Activated T-cell treated with anti-CD3 and anti-CD28 coated beads, Interleukin-2, amount 50 U/mL, for 72 hours (primary cell): ENCODE measurements at places on chromosomes 12 and 14. TPM values are rescaled to one million over a fixed set of nuclear protein-coding genes. Genes with fewer than 3 reads are reported as not detected.

The KRT79 gene
- total RNA-seq = 0.19 TPM

The COX8C gene
- 1.2 TPM for total RNA-seq

The TBX5 gene
- not detected for total RNA-seq

The MSRB3 gene
- 0.16 TPM for total RNA-seq

The ATXN7L3B gene
- total RNA-seq = 25.6 TPM

The CACNA2D4 gene
- total RNA-seq = 7.2 TPM

The ST8SIA1 gene
- 8.7 TPM for total RNA-seq

The BMAL2 gene
- total RNA-seq = 16.1 TPM

The KCNH3 gene
- total RNA-seq = 1.5 TPM

The KLHDC1 gene
- total RNA-seq = 5.1 TPM

The OR4E2 gene
- not detected for total RNA-seq

The IL26 gene
- total RNA-seq = 1.6 TPM

The TSPAN9 gene
- total RNA-seq = 1.2 TPM

The CCDC196 gene
- not detected for total RNA-seq

The TOMM20L gene
- total RNA-seq = not detected

The GSG1 gene
- total RNA-seq = not detected

The RDH16 gene
- total RNA-seq = 1.5 TPM

The UBE2N gene
- total RNA-seq = 116 TPM

The AKAP5 gene
- total RNA-seq = 1.2 TPM

The TMEM229B gene
- total RNA-seq = 0.79 TPM

The PPP1R1A gene
- total RNA-seq = not detected

The GDF11 gene
- total RNA-seq = 3.4 TPM

The HNF1A gene
- total RNA-seq = not detected

The PLEKHG7 gene
- total RNA-seq = not detected

The HCAR2 gene
- not detected for total RNA-seq

The DYRK2 gene
- total RNA-seq = 30.3 TPM

The CEBPE gene
- 0.21 TPM for total RNA-seq

The LAG3 gene
- 188 TPM for total RNA-seq

The TNFAIP2 gene
- total RNA-seq = 12.2 TPM

The LTB4R2 gene
- 23.4 TPM for total RNA-seq

The SLC38A4 gene
- not detected for total RNA-seq

The SLC41A2 gene
- 15.7 TPM for total RNA-seq

The NAV3 gene
- not detected for total RNA-seq

The TOGARAM1 gene
- 9.7 TPM for total RNA-seq

The SIX1 gene
- not detected for total RNA-seq

The HOXC5 gene
- not detected for total RNA-seq

The USP44 gene
- 8.4 TPM for total RNA-seq

The HSPB8 gene
- total RNA-seq = not detected
